Activated CD8-positive, alpha-beta memory T cell treated with anti-CD3 and anti-CD28 coated beads for 4 hours (primary cell): ENCODE measurements at places on chromosomes 2 and 18.

DNA sequence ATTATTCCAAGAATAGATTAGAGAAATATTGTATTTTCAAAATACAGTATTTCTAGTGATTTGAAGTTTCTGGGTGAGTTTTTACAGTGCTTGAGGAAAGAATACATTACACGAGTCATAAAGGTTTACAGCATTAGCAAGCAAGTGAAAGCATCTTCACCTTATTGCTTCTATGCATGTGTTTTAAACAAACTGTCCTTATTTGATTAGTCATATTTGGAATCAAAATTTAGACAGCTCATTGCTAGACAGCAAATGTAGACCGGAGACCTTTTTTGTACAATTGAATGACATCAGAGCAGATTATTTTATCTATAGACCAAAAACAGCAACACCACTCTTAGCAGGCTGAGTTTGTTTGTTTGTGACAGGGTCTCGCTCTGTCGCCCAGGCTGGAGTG lies 69.2 kb downstream of the FAM161A start:
- DNase-seq: no peak

- no peak for DNase-seq
Observed at GRCh38 chr18:54220406-54220805, 4.1 kb downstream of the MBD2 start.

GRCh38 chr2:64491426-64491825 lies 32.7 kb upstream of the AFTPH start:
- no peak for DNase-seq

- no peak for DNase-seq
Observed at GRCh38 chr18:69035756-69036155, 237.9 kb downstream of the CCDC102B start.

GRCh38 chr2:112541315-112542122 lies 746 bp upstream of the POLR1B start:
- no peak for DNase-seq
